ENCODE measurements at places on chromosomes 12 and 14. TPM values are rescaled to one million over a fixed set of nuclear protein-coding genes. Genes with fewer than 3 reads are reported as not detected.

GRCh38 chr12:69324797-69325466, 23.2 kb upstream of the LYZ start:
- DNase-seq, result no peak

The SNRNP35 gene
- 5.5 TPM for total RNA-seq

DNA sequence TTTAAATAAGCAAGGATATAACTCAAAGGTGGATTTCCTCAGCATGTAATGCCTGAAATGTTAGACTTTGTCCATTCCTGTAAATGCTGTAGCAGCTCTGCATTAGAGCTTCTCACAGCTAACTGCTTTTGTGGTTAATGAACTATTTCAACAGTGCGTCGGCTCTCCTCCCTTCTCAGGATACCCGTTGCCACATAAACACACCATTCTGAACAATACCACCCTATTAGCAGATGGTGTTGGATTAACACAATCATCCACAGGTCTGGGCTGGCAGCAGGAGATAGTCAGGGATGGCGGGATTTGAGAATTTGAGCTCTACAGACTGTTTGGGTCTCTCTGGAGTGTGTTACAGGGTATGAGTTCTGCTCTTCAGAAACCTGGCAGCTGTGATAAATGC, 33.5 kb upstream of the C12orf42 start:
- no peak for DNase-seq

The A2ML1 gene
- total RNA-seq, result 3.9 TPM

- no peak for DNase-seq
Observed at GRCh38 chr14:34465069-34465859, 3.2 kb upstream of the SPTSSA start.

- no peak for DNase-seq
Observed at GRCh38 chr12:6932766-6933165, 5.0 kb downstream of the ATN1 start.

The MVK gene
- 33.4 TPM for total RNA-seq

DNA sequence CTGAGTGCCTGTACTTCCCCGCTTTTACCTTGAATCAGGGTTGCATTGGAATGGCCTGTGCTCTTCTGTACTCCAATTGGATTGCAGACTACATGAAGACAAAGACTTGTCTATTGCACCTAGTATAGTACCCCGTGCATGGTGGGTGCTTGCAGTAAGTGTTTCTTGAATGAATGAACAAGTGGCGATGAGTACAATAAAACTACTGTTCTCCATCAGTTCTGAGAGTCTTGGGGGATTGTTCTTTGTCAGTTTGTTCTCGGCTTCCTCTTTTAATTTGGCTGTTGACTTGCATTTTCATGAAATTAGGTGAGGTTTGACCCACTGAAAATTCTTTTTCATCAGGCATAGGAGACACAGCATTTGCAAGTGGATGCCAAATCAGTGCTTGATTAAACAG, 34.1 kb downstream of the ERH start:
- no peak for DNase-seq

DNA sequence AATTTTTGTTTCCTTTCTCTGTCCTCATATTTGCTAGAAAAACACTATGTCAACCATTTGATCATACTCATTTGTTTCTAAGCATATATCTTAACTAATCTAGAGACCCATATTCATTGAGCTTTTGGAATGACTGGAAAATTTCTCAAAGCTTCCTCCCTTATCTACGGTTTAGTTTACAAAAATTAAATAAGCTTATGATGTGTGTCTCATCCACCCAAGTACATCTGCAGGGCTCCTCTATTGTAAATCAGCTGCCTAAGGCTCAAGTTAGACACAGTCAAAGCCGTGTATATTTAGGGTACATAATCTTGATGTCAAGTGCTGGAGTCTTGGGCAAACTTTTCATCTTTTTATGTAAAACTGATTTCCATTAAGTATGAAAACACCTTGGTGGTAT, 370.5 kb downstream of the DIO2 start:
- DNase-seq, result no peak

GRCh38 chr14:83461521-83461920, 1927.9 kb upstream of the SEL1L start:
- no peak for DNase-seq

The SOAT2 gene
- total RNA-seq, result not detected

- DNase-seq, result no peak
Observed at GRCh38 chr14:93954900-93955849, 21.2 kb downstream of the ASB2 start.

GRCh38 chr12:21656905-21657325, 727 bp downstream of the LDHB start:
- no peak for DNase-seq

DNA sequence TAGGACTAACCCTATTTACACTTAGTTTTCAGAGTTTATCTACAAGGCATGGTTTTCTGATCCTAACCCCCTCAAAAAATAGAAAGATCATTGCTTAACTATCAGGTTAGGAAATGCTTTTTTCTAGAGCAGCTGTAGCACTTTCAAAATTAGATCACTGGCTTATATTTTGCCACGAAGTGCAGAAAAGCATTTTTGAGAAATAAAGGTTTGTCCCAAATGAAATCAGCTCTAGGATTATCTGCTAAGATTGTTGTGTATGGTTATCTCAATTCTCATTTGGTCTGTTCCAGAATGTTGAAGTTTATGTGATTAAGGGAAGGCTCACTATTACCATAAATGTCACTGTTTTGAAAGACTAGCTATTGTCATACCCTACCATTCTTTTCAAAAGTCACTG, 9.8 kb upstream of the DYRK4 start:
- DNase-seq, result no peak

The NAV3 gene
- total RNA-seq, result 0.14 TPM

The BBOF1 gene
- 0.31 TPM for total RNA-seq

DNA sequence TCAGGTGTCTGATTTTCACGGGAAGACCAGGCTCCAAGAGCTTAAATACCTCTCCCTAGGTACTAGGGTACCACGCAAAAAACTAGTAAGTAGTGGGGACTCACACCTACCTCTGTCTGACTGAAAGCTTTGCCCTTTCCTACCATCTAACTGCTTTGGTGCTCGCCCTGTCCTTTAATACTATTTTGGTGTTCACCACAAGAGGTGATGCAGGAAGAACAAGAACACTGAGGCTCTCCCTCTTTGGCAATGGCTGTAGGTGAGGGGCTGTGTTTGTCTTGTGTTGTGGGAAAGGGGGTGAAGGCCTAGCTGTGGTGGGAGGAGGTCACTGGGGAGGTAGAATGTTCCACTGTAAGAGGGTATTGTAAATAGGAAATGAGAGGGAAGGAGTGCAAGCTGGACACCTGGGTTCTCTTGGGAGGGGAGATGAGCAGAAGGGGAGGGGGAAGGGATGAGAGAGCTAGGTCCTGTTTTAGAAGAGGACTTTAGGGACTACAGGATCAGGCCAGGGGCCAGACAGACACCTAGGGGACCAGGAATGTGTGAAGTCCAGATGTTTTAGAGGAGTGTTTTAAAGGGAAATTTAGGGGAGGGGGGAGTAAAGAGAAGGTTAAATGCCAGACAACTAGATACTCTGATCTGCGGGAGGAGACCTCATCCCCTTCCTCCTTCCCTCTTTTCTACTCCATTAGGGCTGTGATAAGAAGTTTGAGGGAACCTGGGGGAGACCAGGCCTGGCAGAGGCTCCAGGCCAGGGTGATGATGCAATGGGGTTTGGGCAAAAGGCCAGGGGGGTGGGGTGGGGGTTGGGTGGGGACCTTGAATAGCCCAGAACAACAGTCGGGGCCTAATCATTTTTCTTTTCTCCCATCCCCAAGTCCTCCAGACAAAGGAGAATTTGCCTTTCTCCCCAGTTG, 2.1 kb downstream of the ITGA5 start:
- no peak for DNase-seq

The GALC gene
- total RNA-seq, result 8.7 TPM

GRCh38 chr14:53148671-53149070, 4.5 kb downstream of the DDHD1 start:
- no peak for DNase-seq

DNA sequence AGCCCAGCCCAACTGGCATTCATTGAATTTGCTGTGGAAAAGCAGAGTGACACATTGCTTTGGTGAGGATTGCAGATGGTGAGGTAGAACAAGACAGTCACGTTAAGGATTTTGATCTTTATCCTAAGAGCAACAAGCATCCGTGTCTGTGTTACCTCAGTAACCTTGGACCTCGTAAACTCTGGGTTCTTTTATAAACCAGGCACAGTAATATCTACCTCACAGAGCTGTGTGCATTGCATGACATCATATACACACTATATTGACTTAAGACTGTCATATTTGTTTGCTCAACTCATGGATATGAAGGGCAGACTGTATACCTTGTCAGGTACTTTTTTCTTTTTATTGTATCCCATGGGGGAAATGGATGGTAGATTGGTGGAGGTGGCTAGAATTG, 156.2 kb downstream of the ETV6 start:
- DNase-seq, result no peak

DNA sequence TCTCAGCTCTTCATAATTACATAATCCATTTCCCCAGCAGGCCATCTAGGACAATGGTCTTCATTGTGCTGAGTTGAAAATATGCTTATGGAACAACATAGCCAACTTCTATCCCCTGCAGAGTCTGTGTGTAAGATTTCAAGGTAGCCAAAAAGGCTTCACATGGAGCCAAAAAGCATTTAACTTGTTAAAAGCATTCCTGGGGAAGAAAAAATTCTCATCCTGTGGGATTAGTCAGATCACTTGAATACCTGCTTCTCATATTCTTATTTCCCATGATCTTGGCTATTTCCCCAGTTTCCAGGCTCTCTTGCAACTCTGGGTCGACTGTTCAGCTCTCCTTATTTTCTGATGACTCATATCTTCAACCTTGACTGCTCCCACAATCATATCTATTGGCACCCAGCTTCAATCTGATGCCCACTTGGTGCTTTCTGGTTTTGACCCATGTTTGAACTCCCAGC, 178.9 kb downstream of the KLHL28 start:
- no peak for DNase-seq

GRCh38 chr12:131643631-131644452, 67.0 kb upstream of the SFSWAP start:
- DNase-seq, result peak; percentile 65

Data from H7 (cell line).